ENCODE measurements at places on chromosomes 12 and 14.

- no peak for DNase-seq
Measured at GRCh38 chr12:107167756-107168155, 74.4 kb upstream of the CRY1 start.

- no peak for DNase-seq
Measured at GRCh38 chr14:105883066-105884005, 357.0 kb downstream of the TMEM121 start.

DNA sequence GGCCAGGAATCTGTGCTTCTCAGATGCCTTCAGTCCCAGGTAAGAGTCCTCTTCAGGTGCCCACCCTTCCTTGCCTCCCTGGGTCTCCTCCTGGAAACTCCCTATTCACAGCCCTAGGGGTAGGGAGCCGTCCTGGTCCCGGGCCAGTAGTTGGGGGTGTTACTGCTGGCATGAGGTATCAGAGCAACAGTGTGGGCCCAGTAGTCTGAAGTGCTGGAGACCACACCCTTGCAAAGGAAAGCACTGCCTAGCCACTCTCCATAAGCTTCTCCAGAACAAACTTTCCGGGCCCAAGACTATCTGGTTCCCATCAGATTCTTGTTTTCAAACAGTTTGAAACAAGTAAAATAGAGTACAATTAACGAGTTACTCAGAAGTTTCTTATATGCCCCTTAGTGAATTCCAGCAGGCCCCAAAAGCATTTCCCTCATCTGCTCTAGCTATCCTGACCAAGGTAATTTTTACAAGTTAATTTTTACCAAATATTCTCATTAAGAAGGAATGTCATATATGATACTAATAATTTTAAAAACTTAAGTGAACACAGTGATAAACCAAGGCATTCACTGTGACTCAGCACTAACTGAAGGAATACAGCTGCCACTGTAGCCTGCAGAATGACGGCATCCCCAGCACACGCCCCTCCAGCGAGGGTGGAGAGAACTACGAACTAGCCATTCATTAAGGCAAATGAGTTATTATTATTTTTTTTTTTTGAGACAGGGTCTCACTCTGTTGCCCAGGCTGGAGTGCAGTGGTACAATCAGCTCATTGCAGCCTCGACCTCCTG, 49.4 kb downstream of the MOK start:
- no peak for DNase-seq

- no peak for DNase-seq
Measured at GRCh38 chr14:54366736-54367735, 29.8 kb upstream of the CDKN3 start.

DNA sequence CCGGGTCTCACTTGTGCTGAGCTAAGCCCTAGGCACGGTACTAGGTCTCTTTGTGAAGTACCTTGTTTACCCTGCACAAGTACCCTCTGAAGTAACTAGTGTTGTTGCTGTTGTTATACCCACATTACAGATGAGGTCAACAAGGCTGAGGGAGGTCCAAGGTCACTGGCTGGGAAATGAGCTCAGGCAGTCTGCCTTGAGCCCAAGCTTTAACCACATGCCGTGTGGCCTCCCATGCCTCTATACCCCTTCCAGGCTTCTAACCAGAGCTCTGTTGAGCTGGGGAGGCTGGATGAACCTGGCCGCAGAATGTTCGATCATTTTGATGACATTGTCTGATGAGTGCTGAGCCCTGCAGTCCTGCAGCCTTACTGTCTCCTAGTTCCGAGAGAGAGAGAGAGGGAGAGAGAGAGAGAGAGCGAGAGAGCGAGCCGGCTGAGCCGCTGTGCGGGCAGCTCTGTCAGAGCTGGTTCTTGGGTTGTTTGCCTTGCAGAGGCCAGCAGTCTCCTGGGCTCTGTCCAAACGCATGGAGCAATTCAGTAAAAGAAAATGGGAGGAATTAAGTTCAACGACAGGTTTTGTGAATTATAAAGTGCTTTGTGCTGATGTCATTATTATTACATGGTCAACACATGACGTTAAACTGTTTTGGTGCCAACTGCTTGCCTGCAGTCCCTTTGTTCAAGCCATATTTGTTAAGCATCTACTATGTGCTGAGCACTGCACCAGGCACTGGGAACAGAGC, 13.1 kb downstream of the JDP2 start:
- DNase-seq = peak; percentile 36

DNA sequence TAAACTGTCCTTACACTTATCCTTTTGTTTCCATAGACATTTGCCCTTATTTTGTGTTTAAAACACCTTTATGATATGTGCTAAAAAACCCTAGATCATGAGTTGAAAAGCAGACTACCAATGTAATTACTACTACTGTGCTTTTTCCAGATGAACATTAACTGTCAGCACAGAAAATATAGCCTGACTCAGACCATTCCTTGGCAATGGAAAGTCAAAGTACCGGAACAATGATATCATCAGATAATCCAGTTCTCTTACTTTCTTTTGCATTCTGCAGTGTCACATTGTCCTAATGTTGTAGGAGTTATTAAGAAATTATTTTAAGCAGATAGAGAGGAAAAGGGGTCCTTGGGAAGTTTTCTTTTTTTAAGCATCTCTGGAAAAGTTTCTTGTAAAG, 1189.0 kb upstream of the FLRT2 start:
- DNase-seq = no peak

- no peak for DNase-seq
Measured at GRCh38 chr12:72102150-72102549, 163.5 kb downstream of the TPH2 start.

DNA sequence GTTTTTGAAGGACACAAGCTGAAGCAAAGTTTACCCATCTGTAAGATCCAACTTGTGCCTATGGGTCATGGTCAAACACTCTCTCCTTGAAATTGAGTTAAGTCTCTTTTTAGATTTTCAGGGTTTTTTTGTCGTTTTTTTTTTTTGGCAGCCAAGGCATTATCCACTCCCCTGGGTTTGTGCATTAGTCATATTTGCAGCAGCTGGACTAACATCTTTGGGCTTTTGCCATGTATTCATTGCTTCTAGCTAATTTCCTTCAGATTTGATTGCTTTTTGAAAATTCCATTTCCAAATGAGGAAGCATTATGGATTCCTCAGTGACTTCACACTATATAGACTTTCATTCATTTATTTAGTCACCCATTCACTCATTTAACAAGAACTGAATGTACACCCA, 80.3 kb upstream of the SRRM4 start:
- DNase-seq = no peak

- no peak for DNase-seq
Measured at GRCh38 chr12:114209861-114210260, 196.1 kb downstream of the TBX5 start.

GRCh38 chr14:58846682-58847465, 209.1 kb downstream of the DACT1 start:
- no peak for DNase-seq

DNA sequence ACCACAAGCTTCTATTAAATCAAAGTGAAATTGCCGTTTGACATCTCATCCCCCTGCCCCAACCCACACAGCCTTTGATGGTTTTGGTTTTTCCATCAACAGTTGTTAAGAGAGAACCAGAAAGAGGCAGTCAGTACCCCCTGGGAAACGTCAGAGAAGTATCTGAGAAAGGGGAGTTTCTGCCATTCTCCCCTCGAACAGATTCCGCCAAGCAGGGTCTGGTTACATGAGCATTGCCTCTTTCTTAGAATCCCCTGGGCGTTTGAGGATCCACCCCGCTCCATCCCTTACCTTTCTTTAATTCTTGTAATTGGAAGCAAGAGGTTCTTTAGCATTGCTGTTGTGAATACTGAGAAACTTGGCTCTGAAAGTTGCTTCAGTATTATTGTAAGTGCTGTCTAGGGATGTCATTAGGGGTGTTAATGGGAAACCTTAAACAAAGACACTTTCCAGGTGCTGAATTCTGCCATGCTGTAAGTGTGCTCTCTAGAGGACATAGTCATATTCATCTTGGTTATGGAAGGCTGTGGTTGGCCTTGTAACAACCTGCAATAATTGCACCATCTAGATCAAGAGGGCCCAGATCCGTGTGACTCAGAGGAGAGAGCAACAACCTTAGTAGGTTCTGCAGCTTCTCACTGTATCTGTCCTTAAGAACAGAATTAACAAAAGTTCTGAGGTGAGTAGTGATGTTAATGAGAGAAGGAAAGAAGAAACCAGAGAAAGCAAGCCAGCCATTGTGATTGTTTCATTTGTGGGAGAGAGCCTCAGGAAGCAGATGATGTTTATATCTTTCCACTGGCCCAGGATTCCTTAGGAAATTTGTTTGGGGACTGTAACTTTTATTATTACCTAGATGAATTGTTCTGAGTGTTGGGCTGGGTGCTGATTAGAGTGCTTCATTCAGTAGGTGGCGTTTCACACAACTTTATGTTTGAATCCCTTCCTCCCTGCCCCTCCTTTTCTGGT, 9.0 kb downstream of the TMBIM6 start:
- DNase-seq = no peak

- no peak for DNase-seq
Measured at GRCh38 chr12:52183544-52183910, 8.3 kb downstream of the KRT80 start.

DNA sequence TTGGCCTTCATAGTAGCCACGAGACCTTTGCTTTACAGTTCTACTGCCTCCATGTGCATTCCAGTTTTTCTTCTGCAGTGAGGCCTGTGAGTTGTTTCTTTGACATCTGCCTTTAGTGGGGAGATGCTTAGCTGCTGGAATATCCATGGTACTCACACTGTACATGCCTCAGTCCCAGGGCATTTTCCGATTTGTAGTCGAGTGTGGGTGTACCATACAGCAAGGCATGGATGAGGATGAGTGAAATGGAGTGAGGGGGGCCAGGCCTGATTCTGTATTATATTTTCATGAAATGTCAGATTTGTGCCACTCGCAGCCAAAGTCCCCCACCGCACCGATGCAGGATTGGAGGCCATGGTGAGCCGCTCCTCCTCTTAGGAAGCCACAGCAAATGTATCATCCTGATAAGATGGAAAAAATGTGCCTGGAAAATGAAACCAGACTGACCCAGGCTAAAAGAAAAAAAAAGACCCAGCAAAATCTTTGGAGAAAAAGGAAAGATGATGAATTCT, 173.0 kb downstream of the ADGRD1 start:
- no peak for DNase-seq

- peak; percentile 81 for DNase-seq
Measured at GRCh38 chr14:51368721-51369163, 128.7 kb downstream of the TMX1 start.

GRCh38 chr14:79878785-79879184, 332.5 kb downstream of the DIO2 start:
- DNase-seq = no peak

- no peak for DNase-seq
Measured at GRCh38 chr14:91998667-91999570, 40.9 kb downstream of the TRIP11 start.

GRCh38 chr12:79250960-79251755, 386.6 kb downstream of the SYT1 start:
- no peak for DNase-seq

All from non-pigmented ciliary epithelial cell (primary cell).